ENCODE measurements at places on chromosomes 7 and 10.

- DNase-seq: no peak
These were observed 37.7 kb upstream of the TOMM7 start for GRCh38 chr7:22860337-22860736.

DNA sequence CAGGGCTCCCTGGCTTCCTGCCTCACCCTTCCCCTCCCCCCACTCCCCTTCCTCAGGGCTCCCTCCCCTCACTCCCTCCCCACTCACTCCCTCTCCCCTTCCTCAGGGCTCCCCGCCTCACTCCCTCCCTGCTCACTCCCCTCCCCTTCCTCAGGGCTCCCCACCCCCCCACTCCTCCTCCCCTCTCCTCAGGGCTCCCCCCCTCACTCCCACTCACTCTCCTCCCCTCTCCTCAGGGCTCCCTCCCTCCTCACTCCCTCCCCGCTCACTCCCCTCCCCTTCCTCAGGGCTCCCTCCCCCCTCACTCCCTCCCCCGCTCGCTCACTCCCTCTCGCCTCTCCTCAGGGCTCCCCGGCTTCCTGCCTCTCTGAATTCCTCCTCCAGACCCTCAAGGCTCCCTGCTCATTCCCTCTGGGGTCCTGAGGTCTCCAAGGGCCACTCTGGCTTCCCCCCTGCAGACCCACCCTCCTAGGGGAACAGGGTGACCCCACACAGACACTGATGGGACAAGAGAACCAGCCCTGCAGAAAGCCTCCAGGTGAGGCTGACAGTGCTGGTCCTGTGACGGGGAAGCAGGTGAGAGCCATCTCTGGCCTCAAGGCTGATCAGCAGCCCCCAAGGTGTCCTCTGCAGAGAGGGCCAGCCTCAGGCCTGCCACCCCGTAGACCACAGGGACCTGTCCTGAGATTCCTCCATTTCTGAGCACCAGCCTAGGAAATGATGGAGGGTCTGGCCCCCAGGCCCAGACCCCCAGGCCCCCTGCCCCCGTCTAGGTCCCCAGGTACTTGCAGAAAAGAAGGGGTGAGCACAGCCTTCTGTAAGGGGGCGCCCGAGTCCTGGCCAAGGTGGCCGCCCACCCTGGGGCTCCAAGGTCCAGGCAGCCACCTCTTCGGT, 47.2 kb downstream of the PWWP2B start:
- DNase-seq: peak; percentile 57

- DNase-seq: no peak
These were observed 50.7 kb upstream of the CABCOCO1 start for GRCh38 chr10:61612009-61612408.

GRCh38 chr10:3858051-3858845, 73.2 kb upstream of the KLF6 start:
- DNase-seq: no peak

DNA sequence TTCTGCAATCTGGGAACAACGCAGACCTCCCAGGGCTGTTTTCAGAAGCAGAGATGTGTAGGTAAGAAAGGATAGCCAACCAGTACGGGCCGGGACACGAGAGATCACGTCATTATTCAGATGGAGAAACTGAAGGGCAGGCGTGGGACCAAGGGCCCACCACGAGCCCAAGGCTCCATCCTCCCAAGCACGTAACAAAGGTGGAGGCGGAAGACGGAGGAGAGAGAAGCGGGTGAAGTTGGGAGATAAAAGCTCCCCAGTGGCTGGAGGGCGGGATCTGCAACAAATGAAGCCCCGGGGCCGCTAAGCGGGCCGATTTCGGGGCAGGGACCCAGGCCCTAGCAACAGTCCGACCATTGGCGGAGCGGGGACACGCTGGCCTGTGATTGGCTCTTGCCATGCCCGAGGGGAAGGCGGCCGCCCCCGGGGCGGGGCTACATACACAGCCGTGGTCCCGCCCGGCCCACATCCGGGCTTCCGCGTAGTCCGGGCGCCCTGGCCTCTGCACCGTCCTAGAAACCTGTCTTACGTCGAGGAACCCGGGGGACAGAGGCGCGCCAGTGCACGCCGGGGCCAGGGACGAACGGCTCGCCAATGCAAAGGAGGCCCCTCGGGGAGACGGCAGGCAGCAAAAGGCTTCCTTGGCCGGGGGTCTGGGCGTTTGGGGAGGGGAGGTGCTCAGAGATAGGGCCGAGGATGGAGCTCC, 15.5 kb downstream of the HSPB1 start:
- DNase-seq: peak; percentile 93

- no peak for DNase-seq
These were observed 171.8 kb upstream of the AHR start for GRCh38 chr7:17126413-17127268.

DNA sequence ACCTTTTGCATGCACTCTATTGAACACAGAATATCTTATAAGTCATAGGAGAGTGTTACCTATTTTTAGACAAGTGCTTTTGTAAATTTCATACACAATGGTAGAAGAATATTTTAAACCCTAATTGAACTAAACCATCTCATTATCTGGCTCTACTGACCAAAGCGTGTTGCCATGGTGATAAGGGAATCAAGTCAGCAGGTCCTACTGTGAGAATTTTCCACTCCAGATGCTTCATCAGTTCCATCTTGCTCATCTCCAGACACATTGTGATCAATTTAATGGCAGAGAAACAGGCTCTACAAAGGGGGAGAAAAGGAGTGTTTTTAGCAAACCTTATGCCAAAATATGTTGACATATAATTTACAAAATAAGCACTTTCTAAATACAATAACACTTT, 621.9 kb upstream of the GHITM start:
- no peak for DNase-seq

- no peak for DNase-seq
These were observed 13.0 kb upstream of the STK31 start for GRCh38 chr7:23696916-23697441.

DNA sequence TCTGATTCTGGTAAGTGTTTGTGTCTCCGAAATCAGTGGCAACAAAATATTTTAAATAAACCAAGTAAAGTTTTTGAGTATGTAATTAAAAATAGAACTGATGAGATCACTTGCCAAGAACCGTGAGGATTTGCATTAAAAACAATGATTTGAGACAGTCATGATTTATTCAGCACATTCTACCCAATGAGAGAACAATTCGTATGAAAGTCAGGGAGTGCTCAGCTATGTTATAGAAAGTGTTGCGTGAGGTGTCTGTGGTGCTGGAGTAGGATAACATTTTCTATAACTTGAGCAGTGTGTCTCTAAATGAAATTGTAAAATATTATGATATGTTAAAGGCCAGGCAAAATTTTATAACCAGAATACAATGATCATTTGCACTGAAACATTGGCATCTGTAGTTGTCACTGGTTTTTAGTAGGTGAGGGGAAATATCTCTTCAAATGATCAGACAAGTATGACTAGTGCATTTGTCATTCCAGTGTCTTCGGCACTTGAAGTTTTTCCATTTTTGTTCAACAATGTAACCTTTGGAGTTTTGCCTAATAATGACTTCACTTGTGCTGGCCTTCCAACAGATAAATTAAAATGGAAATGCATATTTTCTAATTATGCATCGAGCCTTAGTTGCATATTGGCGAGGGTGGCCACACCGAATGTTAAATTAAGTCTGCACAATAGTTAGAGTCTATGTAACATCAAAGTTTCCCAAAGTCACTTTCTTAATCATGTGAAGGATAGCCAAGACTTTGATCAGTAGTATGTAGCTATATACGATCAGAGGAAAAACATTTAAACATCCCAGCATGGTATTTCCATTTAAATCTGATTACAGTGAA, 335.9 kb downstream of the GFRA1 start:
- no peak for DNase-seq

GRCh38 chr7:3979611-3980299, 678.7 kb downstream of the SDK1 start:
- no peak for DNase-seq

GRCh38 chr10:119654540-119654939, 3.4 kb downstream of the BAG3 start:
- no peak for DNase-seq

GRCh38 chr7:123581162-123581459, 20.5 kb upstream of the ASB15 start:
- DNase-seq: no peak

- no peak for DNase-seq
These were observed 2.0 kb upstream of the AKR1B15 start for GRCh38 chr7:134546955-134547354.

DNA sequence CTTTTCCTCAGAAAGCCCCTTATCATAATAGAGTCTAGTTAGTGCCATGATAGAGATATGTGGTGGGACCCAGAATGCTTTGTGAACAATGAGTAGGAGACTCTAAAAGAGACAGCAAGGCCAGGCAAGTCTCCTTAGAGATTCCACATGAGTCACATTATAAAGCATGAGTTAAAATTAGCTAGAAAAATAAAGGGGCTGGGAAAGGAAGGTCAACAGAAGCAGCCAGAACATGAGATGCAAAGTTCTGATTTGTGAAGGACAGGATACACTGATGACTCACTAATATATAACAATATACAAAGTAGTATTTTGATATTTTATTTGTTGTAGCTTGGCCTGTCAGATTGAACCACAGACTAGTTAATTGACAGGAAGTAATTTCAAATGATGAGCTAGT, 25.3 kb upstream of the SNX13 start:
- no peak for DNase-seq

DNA sequence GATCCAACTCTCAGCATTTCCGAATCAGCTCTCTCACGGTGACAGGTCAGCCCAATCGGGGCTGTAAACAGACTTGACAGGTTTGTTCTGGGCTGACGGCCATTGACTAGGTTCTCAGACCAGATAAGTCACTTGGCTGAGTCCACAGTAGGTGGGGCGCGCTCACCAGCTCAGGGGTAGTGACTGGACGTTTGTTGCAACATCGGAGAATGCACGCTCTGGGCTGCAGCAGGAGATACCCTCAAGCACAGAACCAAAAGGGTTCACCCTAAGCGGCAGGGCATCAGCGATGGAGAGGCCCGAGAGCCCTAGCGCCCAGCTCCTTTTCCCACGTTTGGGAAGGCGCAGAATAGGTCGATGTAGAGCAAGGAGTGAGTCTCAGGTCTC, 1.8 kb downstream of the KLLN start:
- DNase-seq: no peak

DNA sequence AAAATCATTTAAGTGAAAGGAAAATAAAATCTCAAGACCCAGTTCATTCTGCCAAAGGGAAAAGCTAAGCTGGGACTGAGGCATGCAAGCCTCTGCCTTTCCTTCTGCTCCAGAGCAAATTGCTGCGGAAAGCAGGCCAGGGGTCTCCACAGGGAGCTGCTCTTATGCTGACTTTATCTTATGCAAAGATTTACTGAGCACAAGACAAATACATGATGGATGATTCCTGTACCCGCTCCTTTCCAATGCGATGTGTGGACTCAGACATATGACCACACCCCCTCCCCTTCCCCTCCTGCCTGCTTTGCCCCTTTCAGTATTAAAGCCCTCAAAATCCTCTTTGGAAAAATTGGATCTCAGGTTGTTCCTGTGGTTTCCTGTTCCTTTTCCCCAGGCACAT, 74.2 kb upstream of the INSIG1 start:
- DNase-seq: no peak

GRCh38 chr10:88314362-88314761, 268.8 kb downstream of the RNLS start:
- no peak for DNase-seq

GRCh38 chr7:89943525-89944050, 210.7 kb upstream of the STEAP1 start:
- DNase-seq: no peak

DNA sequence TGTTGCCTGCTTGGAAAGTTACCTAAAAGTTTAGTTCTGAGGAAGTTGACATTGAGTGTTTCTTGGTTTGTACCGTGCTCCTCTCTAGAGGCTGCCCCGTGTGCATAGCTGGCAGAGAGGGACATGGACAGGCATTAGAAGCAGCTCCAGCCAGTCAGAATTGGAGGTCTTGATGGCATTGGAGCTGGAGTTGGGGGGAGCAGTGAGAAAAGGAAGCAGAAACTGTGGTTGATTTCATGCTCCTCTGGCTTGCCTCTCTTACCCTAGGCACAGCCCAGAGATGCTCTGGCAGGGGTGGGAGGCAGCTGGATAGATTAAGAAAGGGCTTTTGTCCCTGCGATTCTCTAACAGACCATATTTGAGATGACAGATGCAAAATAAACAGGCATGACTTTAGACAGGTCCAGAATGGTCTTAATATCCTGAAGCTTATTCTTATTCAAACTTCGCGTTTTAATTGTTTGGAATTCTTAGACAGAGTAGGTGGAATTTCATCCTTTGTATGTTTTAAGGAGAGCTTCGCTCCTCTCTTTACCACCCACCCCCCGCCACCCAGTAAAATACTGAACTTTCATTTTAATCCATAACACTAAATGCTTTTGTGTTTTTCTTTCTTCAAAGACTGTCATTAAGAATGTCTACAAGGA, 73.5 kb upstream of the GLCCI1 start:
- DNase-seq: no peak

DNA sequence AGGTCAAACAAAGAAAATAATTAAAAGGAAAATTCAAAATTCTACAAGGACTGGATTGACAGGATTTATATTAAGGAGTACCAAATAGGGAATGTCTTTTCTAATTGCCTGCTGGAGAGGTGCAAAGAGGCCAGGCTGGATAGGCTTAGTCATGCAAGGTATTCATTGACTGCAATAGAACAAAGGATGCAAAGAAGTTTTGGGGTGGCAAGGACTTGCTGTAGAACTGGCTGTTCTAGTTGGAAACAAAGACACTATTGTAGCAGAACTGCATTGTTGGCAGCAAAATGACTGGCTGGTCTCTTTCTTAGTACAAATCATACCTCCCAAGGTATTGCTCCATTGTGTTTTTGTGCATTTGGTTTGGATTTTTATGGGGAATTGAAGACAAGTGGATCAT, 10.1 kb downstream of the ITGB8 start:
- DNase-seq: no peak

DNA sequence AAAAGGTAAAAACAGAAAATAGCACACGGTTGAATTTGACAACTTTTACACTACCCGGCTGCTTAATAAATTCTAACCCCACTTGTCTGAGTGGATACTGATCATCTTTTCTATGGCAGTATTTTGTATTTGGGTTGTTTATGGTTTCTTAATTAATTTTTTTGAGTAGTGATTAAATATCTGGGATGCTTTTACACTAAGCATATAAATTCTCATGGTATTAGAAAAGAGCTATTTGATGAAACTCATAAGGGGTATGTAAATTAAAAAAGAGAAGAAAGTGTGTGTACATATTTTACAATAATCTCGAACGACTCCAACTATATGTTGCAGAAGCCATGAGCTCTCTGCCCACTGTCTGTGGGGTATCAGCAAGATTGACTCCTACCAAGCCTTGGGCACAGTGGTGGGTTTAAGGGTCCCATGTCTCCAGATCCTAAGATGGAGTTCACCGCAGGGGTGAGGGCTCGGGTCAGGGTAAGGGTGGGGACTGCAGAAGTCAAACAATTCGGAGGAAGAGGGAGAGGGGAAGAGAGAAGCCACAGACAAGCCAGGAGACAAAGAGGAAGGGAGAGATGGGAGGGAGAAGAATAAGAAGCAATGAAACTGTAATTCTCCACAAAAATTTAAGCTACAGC, 7.6 kb upstream of the HOXA13 start:
- peak; percentile 29 for DNase-seq

DNA sequence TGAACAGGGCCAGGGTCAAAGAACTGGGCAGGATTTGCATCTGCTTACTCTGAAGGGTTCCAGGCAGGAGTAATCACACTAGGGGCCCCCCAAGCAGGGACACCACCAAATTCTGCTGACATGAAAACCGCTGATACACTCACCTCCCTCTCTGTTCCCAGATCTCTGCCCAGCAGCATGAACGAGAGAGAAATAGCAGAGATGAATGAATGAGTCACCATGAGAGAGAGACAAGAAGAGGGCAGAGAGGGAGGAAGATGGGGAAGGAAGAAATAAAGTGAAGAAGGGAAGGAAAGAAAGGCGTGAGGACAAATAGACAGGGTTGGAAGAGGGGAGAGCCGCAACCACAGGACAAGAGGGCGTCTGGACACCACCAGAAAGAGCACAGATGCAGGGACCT, 285.9 kb upstream of the NEBL start:
- DNase-seq: no peak

Data from right kidney (tissue), 9 donors.